Suppressor macrophage treated with lipopolysaccharide for 1 hour (primary cell): ENCODE measurements at places on chromosomes 1 and 21.
A peak's percentile ranks its signal among the peaks of the same experiment; 100 is the strongest.

- peak; percentile 59 for DNase-seq
Observed at GRCh38 chr1:5770981-5771765, 221.1 kb downstream of the NPHP4 start.

GRCh38 chr1:239237912-239238311 lies 148.5 kb upstream of the CHRM3 start:
- no peak for DNase-seq

DNA sequence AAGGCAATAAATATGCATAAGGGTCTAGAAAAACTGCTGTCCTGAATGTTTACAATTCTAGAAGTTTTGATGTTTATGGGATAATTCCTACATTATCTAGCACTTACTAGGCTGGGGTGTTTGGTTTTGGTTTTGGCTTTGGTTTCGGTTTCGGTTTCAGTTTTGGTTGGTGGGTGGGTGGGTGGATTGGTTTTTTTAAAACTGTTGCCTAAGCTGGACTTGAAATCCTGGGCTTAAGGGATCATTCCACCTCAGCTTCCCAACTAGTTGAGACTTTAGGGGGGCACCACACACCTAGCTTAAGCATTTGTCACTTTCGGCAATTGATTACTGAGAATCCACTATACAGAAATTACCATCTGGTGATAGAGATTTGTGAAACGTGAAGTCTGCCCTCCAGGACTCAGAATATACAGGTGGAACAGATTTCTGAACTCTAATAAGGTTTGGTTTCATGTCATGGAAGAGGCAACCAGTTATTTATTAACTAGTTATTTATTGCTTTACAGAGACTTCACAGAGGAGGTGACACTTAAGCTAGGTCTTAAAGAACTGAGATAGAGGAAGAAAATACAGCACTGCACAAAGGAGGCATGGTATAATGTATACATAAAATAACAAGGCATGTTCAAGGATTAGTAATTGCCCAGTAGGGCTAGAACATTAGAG lies 69.6 kb downstream of the PIK3R3 start:
- DNase-seq: peak; percentile 59

DNA sequence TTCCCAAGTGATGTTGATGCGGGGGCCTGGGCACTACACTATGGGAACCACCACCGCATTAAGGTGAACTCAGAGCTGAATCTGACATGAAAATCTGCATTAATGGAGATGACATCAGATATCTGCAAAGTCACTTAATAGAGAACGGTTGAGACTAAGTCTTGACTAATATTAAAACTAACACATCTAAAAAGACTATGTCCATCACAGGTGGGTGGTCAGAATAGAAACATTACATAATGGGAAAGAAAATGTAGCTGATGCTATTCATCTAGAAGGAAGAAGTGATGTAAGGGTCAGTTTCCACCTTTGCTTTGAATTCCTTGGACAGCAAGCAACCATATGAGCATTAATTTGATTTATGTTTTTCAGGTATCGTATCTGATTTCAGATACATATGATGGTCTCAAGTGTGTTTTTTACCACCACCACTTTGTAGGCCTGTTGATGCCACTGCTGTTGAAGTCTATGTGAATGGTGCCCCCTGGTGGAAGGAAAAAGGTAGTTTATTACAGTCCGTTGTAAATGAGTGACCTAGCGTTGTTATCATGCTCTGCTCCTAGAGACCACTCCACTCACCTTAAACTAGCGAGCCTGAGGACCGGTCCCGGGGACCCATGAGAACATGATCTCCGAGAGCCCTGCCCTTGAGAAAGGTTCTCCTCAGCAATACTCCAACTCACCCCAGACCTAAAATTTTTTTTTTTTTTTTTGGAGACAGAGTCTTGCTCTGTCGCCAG lies 73.5 kb downstream of the BACH1 start:
- DNase-seq: peak; percentile 86

DNA sequence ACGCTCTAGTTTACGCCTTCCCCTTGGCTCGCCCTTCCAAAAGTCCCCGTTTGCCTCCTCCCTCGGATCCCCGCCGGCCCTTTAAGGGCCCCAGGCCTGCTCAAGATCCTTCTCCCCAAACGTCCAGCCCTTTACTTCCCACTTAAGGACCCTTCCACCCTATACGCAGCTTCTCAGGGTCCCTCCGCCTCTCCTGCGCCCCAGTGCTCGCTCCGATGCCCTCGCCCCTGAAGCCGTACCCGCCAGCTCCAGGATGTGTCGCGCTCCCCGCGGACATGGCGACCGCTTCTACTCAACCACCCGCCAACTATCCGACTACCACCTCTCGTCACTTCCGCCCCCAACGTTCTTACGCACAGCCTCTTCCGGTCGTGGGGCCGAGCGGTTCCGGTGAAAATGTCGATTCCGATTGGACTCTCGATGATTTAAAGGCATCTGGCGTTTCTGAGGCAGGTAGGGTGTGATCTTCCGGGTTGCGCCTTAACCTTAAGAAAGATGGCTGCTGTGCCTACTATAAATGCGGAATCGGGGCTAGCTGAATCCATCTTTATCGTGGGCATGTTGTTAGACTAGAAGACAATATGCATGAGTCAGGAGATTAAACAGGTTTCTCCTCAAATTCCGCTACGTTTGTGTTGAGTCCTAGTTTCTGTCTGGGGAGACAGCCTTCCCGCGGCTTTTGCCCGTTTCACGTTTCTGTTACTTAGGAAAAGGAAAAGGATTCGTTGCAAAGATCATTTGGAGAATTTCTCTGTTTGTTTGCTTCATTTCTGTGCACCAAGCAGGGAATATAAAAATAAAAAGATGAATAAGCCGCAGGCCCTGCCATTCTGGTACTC lies at the start of gene KHDC4:
Gene KHDC4, minus strand, starts transcription at position 317 of the 839 bp plus-strand sequence. Its CDS starts 40 bp downstream, at position 277.
- DNase-seq: peak; percentile 97

DNA sequence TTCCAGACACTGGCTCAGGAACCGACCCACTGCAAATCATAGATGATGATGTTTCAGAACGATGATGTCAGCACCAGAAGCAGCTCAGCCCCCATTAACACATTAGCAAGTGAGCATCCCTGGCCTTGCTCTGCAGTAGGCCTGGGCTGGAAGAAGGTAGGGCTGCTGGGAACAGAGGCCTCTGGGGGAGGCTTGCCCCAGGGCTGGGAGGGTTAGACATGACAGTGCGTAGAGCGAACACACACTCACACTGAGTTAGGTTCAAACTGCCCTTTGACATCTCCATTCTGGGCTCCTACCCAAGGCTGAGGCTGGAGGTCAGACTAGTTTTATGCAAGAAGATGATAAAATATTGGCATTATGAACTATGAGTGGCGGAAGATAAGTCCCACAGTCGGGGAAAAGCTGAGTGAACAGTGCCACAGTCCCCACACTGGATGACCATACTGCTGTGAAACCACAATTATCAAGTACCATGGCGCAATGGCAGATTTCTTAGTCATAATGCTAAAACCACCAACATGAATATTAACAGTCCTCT lies 91.1 kb downstream of the DMRTB1 start:
- DNase-seq: peak; percentile 27

DNA sequence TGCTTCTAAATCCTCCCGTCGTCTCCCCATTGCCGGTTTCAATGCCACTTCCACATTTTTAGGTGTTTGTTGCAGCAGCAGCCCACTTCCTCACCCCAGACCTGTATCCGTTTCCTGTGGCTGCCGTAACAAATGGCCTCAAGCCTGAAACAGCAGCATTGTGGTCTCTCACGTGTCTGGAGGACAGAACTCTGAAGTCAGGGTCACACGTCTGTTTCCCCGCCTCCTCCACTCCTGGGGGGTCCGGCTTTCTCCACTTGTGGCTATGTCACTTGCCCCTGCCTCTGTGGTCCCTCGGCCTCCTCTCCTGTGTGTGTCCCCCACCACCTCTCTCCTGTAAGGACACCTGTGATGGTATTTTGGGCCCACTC lies 21.8 kb downstream of the TRPM2 start:
- peak; percentile 50 for DNase-seq
